ENCODE measurements at places on chromosomes 6 and 20.

DNA sequence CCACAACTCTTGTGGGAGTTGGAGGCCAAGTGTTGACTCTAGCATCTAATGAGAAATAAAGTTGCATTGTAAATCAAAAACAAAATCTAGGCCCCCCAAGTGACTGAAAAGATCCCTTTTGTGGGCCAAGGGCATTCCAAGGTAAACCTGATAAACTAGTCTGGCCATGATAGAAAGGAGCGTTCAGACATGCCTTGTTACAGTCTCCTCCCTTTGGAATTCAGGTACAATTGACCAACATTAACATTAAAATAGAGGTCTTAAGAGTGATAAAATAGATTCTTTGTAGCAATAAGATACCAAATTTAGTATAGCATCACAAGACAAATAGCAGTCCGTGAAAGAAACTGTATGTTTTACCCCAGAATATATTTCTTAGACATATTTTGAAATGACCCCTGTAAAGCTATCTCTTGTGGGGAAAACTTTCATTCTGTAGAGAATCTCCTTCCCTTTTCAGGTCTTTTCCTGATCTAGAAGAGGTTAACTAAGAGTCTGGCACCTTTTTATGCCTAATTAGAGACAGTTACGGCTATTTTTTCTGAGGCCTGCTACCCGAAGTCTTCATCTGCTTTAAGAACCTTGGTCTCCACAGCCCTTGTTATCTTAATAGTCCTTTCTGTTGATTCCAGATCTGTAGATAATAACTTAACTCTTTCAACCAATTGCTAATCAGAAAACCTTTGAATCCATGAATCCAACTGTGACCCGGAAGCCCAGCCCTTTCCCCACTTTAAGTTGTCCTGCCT lies 495.4 kb upstream of the MMS22L start:
- DNase-seq = no peak

DNA sequence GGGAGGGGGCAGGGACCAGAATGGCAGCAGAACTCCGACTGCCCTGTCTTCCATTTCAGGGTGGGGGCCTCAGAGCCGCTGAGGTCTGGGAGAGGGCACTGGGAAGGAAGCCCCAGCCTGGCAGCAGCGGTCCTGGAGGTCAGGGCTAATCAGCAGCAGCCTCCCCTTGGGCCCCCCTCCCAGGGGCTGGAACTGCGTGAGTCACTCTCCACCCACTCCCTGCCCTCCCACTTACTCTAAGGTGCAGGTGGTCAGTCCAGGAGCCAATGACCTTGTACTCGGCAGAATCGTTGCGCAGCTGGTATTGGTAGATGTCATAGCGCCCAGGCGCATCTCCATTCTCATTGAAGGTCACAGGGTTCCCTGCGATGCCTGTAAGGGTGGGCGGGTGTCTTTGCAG lies 105.9 kb downstream of the GRM4 start:
- DNase-seq = no peak

GRCh38 chr6:26457264-26457805 lies 420 bp upstream of the BTN2A1 start:
- no peak for DNase-seq

- no peak for DNase-seq
Measured at GRCh38 chr20:58306421-58307261, 2.9 kb upstream of the RAB22A start.

GRCh38 chr6:85163156-85164080 lies 286.5 kb upstream of the NT5E start:
- no peak for DNase-seq

DNA sequence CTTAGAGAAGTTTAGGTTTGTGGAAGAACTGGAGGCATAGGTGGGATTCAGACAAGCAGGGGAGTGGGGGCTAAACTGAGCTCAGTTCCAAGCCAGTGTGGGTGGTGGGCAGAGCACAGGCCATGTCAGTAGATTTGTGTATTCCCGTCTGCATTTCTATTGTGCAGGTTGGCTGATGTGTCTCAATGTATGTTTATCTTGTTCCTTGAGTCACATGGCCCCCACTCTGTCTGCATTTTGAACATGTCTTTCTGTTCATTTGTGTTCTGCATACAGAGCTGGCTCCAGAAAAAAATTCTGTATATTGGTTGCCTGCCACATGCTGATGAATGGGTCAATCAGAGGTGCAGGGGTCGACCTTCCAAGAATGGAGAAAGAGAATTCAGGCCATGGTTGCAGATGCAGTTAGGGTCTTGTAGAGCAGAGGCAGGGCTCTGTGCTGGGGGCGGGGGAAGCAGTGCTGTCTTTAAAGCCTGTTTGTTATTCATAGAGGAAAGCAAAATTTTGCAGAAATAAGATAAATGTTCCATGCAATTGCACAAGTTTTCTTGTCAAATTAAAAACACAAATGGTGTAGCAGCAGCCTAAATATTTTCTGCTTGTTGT lies 166.7 kb downstream of the CDH26 start:
- DNase-seq = no peak

GRCh38 chr6:152474354-152474753 lies 162.8 kb downstream of the SYNE1 start:
- DNase-seq = no peak

GRCh38 chr6:102525336-102525735 lies 1131.8 kb downstream of the GRIK2 start:
- no peak for DNase-seq

GRCh38 chr20:4855555-4855954 lies 133.8 kb downstream of the PRND start:
- no peak for DNase-seq

DNA sequence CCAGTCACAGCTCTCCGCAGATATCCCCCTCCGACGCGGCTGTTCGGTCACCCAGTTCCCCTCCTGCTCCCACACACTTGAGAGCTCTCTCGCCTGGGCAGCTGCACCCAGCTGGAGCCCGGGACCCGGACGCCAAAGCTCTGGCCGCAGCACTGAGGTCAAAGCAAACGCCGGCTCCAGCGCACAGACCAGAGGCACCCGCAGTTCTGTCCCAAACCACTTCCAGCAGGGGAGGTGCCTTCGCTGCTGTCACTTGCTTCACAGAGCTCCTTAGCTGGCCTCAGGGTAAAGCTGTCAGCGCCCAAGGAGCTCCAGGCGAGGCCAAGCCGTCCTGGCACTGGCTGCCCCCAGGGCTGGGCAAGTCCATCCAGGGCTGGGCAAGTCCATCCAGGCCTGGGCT lies 27.9 kb downstream of the SLC2A4RG start:
- no peak for DNase-seq

DNA sequence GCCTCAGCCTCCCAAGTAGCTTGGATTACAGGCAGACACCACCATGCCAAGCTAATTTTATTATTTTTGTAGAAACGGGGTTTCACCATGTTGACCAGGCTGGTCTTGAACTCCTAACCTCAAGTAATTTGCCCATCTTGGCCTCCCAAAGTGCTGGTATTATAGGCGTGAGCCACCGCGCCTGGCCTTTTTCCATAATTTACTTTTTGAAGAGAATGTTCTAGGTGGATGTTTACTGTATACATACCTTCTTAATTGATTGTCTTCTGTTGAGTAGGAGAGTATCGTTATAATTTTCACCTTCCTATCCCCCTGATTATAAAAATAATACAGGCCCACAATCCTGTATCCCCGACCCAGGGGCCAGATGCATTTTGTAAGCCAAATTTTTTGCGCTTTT lies 174.4 kb downstream of the BCAS1 start:
- no peak for DNase-seq

DNA sequence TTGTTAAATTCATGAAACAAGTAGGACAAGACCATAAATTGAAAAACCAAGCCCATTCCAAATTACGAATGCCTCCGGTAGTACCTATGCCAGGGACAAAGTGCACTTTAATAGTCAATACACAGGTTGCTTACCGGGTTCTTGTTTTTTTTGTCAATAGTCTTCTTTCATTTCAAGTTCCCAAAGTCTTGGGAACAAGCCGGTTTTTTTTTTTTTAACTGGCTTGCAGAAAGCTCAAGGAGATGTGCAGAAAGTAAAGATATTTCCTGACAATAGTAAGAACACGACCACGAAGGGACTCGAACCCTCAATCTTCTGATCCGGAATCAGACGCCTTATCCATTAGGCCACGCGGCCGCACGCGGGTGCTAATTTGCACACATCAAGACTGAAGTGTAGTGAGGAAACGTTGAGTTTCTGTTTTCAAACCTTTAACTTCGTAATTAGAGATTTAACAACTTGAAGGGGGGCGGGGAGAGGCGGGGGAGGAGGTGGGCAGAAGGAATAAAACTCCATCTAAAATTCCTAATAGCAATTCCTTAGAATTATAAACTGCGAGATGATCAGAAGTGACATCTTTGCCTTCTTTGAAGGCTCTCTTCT lies 181.0 kb downstream of the TRIM27 start:
- DNase-seq = peak; percentile 31

DNA sequence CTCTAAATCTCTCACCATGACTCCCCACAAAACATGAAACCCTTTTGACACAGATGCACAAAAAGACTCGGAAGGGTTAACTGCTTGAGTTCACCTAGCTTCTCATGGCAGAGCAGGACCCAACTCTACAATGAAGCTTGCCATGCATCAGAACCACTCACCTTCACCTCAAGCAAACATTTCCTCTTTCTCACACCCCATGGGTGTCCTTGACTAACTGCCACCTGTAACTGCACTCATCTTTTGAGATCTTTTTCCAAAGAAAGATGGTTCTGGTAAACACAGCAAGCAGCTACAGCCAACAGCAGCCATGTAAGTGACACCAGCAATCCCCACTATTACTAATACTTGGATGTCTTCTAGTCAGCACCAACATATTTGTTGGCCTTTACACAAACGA lies 76.5 kb downstream of the EFHC1 start:
- DNase-seq = no peak

DNA sequence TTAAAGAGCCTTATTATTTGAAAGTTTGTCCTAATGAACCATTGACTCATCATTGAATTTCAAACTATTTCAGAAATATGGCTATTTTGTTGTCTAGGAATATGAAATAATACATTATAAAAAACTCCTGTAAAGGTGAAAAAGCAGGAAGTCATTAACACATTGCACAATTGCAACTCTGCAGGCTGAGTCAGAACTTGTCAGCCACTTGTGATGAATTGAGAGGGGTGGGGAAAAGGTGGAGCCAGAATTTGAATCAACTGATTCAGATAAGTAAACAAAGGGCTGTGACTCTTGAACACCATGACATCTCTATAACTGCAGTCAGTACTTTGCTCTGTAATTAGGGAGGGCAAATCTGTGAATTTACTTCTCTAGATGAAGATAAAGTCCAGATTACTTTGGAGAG lies 6.0 kb downstream of the C6orf141 start:
- DNase-seq = no peak

DNA sequence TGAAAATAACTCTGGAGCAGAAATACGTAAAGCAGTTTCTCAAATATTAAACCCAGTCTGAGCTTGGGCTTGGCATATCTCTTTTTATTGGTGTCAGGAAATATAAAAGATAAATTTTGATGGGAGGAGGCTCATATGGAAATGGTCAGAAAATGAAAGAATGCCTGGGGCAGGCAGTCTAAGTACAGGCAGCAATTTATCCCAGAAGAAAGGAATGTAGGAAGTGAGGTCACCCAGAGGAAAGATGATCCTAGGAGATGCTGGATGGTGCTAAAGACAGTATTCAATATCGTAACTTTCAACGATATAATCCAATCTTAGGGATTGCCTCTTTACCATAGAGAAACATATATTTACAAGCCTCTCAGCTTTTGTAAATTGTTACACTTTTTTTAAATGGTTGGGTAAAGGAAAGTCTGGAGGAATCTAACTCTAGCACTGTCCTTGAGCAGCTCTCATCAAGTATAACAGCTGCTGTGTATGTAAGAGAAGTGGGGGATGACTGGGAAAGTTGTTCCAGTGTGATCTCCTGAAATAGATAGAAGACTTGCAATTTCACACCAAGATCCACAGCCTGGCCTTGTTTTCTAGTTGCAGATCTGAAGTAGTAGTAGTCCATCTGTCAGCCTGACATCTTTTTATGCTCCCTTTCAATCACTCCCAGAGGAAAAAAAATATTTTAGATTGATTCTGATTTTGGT lies 256.9 kb upstream of the SASH1 start:
- no peak for DNase-seq

DNA sequence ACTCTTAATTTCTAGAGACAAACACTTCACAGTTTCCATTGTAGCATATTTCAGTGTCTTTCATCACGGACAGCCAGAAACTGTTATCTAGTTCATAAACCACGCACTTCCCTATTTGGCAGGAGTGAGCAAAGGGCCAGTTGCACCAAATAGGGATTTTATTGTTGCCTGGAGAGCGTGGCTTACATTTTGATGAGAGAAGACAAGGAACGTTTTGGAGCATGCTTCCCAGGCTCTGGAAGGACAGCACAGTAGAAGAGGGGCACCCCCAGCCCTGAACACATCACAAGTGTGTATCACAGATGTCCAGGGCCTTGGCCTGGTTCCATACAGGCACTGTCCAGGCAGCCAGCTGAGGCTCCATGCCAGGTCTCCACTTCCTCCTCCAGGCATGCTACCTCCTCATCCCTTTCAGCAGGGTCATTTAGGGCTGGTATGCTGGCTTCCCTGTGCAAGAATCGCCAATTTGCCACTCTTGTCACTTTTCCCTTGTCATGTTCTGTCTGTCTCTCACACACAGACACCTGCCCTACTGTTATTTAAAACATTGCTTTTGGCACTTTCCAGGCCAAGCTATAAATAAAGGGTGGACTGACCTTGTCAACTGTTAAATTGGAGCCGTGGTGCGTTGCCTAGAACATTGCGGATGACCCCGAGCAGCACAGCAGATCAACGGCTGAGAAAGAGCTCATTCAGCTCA lies 235.0 kb upstream of the GMDS start:
- DNase-seq = no peak
